ENCODE measurements at places on chromosomes 6 and 20.

DNA sequence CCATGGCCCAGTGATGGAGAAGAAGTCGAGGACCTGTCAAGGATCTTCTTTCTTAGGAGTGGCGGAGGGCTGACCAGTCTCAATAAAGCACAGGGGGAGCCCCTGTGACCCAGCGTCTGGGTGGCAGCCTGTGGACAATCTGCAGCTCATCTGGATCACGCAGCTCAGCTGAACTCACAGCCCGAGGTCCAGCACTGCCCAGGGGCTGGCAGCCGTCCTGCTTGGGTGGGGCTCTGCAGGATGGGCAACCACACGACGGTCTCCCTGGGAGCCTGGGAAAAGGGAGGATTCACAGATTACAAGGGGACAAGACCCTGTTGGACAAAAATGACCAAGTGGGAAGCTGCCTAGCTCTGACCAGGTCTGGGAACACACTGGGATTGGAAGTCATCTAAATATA is 110.8 kb downstream of the MYLK4 start:
- DNase-seq, result no peak

DNA sequence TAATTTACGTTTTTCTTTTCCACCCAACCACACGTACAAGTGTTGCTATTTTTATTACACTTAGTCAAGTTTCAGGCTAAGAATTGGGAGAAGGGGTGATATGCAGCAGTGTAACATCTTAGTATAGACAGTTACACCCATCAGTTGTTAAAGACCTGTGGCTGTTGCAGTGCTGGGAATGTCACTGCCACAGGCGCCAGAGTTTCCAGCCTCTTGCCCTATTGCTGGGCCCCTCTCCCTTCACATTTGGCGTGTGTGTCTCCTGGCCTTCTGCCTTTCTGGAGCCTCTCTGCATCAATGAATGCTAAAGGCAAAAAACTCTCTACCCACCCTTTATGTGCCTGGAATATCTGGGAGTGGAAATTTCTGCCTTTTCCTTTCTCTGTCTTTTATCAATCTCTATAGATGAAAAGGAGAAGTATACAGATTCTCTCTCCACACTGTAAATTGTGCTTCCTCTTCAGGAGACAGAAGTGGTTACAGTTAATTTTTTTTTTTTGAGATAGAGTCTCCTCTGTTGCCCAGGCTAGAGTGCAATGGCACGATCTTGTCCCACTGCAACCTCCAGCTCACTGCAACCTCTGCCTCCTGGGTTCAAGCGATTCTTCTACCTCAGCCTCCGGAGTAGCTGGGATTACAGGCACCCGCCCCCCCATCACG is 73.0 kb downstream of the TIAM2 start:
- no peak for DNase-seq

DNA sequence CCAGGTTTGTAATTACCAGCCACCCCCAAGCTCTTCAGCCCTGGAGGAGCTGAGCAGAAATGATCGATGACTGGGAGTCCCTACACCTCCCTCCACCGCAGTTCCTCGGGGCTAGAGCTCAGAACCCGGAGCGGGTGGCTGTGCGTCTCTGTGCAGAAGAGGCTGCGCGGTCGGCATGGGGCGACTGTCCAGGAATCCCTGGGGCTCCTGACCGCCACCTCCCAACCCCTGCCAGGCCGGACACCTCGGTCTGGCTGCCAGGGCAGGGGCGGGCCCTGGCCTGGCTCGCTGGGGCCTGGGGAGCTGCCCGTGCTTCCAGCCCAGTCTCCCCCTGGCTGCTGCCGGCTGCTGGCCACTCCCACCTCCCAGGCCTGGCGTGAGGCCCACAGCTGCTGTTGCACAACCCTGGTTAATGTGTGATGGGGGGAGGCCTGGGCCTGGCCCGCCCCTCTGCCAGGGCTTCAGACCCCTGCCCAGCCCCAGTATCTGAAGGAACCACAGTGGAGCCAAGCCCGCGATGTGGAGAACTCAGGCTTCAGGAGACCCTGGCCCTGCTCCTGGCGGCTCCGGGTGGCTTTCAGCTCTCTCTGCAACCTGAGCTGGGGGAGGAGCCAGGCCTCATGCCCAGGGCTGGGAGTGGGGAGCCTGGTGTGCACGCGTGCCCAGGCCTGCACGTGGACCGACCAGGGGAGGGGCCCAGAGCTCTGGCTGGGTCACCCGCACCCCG is 1.2 kb downstream of the SLC2A4RG start:
- peak; percentile 48 for DNase-seq

GRCh38 chr20:3871550-3872265 is 17.5 kb upstream of the PANK2 start:
- DNase-seq, result no peak

GRCh38 chr6:99096170-99096569 is 148.4 kb upstream of the FBXL4 start:
- no peak for DNase-seq
